ENCODE measurements at places on chromosomes 3 and 15.

DNA sequence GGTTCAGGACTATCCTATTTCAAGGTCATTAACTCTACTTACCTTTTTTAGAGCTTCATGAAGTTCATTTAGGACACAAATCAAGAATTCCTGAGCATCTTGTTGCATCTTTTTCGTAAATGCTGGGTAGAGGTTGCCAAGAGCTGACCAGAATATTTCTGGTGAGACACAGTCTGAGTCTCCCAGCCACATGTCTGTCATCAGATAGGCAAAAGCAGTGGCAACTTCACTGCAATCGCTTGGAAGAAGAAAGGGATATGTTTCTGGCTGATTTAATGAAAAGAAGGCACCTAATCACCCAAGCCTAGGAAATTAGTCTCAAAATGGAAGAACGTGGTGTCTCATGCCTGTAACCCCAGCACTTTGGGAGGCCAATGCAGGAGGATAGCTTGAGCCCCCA lies 2.9 kb downstream of the USP50 start:
- peak; percentile 27 for DNase-seq

DNA sequence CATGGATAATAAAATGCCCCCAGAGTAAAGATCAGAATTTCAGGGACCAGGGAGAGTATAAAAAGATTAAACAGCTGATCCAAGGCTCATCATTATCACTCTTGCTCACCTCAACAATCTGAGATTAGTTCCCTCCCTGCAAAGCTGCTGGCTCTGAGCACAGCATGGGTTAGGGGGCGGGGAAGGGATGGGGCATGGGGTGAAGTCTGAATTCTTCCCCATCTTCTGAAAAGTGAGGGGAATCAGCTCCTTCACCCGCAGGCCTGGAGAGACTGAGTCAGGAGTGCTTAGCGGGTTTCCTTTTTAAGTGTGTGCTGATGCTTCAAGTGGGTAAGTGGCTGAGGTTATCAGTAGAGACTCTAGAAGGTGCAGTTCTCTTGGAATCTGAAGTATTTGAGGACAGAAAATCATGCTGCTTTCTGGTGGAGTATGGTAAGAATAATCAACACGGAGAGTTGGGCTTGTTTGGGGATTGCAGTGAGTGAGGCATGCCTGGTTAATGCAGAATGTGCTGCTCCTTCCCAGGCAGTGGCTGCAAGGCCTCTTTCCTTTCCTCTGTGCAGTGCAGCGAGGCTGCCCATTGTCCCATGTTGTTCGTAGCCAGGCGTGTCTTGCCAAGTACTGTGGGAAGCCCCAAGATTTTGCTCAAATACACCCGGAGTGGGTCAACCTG lies 59.2 kb upstream of the TRAK1 start:
- peak; percentile 76 for DNase-seq

DNA sequence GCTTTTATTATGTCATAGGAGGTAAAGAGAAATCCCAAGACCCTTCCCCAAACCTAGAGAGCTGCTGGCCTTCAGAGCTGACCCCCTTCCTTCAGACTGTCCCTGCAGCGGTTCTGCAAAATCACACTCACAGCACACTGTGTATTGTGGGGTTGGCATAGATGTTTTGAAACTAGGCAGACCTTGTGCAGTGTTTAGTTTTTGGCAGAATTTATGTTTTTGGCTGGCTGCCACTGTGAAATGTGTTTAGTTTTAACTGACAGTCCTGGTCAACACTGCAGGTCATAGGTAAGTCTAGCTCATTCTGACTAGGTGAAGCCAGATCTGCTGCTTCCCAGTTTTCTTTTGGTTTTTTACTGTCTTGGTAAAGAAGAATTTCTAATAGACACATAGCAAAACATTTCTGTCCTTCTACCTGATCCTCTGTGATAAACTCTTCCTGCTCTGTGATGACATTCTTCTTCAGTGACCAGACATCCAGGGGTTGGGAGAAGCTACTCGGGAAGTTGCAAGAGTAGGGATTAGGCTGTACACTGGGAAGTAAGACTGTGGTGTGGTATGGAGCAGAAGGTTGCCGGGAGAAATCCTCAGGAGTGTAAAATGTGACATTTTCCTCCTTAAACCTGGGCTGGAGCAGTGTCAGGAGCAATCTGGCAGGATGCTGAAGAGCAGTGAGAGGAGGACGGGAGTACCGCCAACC lies 209.6 kb upstream of the MCTP2 start:
- DNase-seq = peak; percentile 11

DNA sequence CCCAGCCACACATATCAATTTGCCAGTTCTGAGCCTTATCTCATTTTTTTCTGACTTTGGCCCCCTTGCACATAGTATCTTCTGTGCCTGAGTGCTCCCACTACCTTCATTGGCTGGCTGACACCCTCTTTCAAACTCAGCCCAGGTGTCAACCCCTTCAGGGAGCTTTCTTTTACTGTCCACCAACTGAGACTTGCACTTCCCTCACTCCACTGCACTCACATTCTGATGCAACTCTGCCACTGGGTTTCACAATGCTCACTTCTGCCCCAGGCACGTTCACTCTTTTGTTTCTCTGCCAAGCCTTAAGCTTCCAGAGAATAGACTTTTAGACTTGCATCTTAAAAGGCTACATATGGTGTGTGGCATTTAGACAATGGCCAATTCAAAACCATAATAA lies 101.5 kb upstream of the CBLB start:
- DNase-seq = peak; percentile 90

- DNase-seq = peak; percentile 67
Measured at GRCh38 chr3:69181592-69182211, 59.3 kb upstream of the LMOD3 start.

DNA sequence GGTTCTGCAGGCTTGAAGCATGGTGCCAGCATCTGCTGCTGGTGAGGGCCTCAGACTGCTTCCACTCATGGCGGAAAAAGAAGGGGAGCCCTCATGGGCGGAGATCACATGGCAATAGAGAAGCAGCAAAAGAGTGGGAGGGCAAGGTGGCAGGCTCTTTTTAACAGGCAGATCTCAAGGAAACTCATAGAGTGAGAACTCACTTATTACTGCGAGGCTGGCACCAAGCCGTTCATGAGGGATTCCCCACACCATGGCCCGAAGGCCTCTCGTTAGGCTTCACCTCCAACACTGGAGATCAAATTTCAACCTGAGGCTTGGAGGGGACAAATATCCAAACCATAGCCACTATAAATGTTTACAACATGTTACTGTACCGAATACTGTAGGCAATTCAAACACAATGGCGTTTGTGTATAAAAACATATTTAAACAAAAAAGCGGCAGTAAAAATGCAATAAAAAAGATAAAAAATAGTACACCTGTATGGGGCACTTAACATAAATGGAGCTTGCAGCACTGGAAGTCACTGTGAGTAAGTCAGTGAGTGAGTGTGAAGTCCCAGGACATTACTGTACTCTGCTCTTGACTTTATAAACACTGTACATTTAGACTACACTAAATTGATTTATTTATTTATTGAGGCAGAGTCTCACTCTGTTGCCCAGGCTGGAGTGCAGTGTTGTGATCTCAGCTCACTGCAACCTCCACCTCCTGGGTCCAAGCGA lies 18.8 kb upstream of the MOBP start:
- no peak for DNase-seq

DNA sequence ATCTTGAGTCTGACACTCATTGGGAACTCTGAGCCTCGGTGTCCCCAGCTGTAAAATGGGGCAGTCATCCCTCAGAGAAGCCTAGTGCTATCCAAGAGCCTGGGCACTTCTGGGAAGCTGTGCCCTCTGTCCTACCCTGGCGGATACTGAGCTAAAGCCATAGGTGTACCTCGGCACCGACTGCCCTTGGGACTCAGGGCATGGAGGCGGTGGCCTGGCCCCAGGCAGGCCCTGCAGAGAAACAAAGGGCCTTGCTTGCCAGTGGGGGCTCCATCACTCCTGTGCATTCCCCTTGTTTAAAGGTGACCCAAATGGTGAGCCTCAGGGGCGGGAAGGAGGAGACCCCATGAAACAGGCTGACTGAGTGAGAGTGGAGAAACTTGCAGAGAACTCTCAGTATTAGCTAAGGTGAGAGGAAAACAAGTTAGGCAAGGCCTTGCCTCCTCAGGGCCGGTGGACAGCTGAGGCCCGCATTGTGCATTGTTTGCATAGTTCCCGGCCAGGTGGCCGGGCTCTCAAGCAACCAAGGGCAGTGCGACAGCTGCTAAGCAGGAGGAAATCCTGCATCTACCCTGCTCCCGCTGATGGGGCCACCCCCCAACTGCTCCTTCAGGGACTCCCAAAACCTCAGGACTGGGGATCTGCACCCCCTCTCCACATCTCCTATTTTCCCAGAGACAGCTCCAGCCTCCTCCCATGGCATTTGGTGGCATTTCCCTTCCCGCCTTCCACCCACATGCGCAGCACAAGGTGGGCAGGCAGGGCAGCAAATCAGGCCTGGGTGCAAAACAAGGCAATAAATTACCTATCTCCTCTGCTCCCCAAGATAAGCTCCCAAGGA lies 4.3 kb downstream of the PFKFB4 start:
- no peak for DNase-seq

DNA sequence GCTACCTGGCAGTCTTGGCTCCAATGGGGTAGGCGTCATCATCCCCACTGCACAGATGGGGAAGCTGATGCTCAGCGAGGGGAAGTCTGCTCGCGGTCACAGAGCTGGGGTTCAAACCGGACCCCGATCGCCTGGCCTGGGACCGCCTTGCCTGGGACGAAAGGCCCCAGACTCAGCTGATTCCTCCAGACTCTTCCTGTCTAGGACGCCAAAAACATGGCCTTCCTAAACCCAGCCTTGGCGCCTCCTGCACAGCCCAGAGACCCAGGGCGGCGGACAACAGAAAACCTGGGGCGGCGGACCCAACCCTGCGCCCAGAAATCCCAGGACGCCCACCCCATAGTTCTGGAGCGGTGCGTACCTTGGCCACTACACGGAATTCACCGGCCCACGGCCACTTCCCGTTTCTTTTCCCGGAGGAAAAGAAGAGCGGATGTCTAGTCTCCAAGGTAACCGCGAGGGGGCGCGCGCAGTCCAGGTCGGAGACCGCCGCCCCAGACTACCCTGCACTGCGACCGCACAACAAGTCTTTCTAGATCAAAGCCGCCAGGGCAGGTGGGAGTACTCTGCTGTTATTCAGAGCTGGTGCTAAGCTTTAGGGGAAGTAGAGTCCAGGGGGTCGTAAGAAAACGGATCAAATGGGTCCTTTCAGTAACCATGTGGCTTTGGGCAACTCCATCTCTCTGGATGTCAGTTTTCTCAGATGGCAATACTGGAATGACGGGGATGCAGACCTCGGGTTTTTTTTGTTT lies 4.9 kb upstream of the IL17RD start:
- peak; percentile 46 for DNase-seq

- DNase-seq = peak; percentile 86
Measured at GRCh38 chr3:146308222-146308621, 57.3 kb upstream of the PLSCR4 start.

DNA sequence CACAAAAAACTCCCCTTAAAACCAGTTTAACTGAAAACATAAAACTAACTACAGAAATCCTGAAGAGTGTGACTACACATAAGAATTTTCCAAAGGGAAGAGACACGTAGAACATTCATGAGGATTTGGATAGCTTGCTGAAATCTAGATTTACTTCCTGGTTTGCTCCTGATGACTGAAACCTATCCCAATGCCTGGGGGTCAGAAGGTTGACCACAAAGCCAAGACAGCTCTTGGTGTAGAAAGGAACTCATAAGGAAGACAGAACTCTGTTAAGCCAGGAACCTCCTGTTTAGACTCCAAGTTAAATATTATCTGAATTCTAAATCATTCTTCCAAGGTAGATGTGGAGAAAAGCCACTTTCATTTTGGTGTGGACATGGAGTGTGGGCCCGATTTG lies 92.8 kb downstream of the TFG start:
- DNase-seq = peak; percentile 48

- DNase-seq = no peak
Measured at GRCh38 chr3:100088735-100089368, 25.4 kb downstream of the FILIP1L start.

GRCh38 chr15:57421551-57421950 lies 45.2 kb downstream of the CGNL1 start:
- no peak for DNase-seq

GRCh38 chr15:82103468-82103867 lies 57.6 kb upstream of the MEX3B start:
- DNase-seq = no peak

DNA sequence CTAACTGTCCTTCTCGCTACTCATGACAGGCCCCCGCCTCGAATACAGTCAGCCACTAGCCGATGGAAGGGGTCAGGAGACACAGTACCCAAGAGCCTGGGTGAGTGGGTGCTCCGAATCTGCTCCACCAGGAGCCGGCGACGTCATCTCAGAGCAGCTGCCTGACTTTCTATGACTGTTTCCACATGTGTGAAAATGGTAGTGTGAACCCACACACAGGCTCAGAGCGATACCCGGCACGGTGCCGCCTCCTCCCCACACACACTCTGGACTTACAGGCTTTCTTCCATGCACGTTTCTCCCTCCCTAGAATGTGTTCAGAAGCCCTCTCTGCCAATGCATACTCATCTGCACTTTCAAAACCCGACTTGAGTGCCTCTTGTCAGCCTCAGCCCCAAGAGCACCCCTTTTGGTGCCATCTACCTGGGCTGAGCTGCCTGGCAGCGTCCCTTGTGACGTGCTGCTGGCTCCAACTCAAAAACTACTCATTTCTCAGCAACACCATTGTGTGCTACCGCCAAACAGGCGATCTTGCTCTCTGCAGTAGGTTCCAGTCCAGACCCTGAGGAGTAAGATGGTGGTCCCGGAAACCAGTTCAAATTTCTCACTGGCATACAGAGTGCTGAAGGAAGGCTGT lies 29.7 kb downstream of the VGLL4 start:
- DNase-seq = no peak

- no peak for DNase-seq
Measured at GRCh38 chr3:118688396-118688884, 346.2 kb downstream of the IGSF11 start.

DNA sequence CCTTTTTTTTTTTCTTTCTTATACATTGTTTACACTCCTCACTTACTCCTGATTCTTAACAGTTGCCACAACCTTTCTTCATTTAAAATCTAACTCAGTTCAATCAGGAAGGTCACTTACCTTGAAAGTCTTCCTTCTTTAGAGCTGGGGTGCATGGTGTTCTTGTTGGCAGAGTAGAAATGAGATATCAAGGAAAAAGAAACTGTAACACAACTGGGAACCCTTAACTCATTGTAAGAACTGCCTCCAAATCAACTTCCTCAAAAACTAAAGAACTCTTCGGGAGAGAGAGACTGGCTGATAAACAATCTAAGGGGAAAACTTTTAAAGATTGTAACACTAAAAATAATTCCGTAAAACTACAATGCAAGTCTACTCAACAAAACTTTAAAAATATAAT lies 1.4 kb upstream of the APPL1 start:
- no peak for DNase-seq

- DNase-seq = no peak
Measured at GRCh38 chr3:103767635-103768034, 1332.8 kb downstream of the ZPLD1 start.

DNA sequence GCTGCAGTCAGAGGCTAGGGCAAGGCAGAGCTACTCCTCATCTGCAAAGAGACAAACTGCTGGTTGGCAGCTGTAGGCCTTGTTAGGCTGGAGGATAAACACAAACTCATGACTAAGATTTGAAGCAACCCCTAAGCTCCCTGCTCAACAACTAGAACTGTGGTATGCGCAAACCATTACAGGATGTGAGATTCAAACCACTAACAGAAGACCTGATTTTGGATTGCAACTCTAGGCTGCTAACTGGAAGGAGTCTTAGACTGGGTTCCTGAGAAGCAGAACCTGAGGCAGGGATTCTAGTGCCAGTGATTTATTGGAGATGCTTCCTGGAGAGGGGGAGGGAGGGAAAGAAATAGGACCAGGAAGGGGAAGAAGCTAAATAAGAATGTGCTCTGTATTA lies 22.5 kb downstream of the CCR4 start:
- DNase-seq = peak; percentile 57
